ENCODE measurements at places on chromosomes 5 and 9. TPM values are rescaled to one million over a fixed set of nuclear protein-coding genes. Genes with fewer than 3 reads are reported as not detected.
A peak's percentile ranks its signal among the peaks of the same experiment; 100 is the strongest.

DNA sequence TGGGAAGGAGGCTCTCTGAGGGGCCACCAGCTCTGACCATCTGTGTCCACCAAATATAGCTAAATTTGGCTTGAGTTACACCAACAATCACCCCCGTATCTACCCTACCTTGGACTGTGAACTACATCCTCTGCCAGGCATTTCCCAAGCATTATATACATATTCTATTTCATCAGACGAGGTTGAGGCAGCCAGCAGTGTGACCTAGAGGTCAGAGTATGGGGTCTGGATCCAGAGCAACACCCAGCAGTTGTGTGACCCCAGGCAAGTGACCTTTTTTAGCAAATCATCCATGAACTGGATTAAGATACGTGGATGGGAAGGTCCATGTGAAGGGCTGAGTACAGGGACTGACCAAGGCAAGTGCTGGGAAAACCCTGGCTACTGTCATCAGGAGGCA is 180.6 kb downstream of the HSPA4 start:
- no peak for DNase-seq

DNA sequence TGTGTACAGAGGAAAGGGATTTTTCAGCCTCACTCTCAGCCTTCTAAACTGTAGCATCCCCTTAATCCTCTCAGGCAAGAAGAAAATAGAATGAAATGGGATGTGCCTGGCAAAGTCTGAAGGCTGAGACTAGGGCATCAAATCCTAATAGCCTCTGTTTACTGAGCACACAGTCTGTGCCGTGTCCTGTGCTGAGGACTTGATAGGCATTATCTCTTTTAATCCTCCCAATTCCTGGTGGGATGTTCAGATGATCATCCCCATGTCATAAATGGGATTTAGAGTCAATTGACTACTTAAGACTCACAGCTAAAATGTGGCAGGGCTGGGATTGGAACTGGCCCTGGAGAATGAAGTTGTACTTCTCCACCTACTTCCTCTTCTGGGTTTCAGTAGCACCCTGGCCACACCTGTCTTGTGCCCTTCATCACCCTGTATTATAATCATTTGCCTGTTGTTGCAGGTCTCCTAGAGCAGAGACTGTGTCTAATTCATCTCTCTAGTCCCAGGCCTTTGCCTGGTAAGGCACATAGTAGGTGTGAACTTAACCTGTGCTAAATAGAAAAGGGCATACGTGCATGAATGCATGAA is 81.0 kb downstream of the WWC1 start:
- no peak for DNase-seq

DNA sequence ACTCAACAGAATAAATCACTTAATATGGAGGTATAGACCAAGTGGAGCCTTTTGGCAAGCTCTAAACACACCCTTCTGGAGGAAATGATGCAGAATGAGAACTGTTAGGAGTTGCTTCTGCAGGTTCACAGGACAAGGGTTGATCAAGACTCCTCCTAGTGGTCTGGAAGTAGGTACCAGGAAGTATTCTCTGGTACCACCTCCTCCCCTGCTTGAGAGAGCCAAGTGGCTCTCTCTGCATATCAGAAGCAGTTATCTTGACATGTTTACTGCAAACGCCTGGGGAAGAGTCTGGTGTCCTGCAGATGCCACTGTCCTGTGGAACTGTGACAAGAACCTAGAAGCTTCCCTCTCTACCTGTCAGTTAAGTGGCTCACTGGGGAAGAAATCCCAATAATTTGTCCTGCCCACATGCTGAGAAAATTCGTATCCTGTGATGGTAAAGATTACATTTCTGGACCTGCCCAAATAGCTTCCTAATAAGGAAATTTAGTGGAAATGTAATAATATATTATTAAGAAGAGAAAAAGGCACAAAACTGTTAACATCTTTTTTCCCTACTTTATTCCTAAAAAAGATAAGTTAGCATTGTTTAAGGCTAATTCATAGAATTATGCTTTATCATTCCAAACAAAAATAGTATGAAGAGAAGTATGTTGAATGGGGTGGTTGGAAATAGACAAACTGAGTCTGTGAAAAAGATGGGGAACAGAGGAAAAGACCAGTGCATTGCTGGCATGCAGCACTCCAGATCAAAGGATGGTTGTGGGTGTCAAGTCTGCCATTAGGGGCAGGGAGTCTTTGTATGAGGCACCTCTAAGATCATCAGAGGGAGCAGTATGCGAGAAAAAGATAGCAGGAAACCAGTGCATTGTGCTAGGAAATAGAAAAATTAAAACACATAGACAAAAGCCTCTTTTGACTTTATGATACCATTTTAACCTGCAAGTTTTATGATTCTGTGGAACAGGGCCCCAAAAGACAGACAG is 118.8 kb downstream of the CDC42SE2 start:
- peak; percentile 45 for DNase-seq

GRCh38 chr5:39176759-39177630 is 42.4 kb downstream of the FYB1 start:
- DNase-seq = no peak

DNA sequence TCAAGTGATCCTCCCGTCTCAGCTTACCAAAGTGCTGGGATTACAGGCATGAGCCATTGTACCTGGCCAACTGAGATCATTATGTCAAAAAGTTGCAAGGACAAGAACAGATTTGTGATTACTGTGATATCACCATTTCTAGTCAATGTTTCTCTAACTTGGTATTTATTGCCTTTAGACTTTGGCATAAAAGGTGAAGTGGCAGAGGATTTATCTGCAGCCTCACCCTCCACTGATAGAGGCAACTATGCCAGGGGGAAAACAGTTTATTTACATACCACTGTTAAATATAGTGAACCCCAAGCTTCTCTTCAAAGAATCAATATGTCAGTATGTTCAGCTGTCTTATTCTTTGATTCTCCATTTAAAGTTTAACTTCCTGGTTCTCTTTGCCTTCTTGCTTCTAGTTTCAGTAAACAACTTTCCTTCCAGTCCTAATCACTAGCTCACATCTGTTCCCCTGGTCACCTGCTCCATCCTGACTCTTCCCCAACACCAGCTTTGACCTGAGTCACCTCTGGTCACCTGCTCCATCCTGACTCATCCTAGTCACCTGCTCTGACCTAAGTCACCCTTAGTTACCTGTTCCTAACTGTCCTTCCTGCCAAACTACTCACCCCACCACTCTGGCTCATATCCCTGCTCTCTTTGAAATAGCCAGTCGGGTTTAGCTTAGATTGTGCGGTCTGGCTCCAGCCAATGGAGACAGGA is 29.9 kb downstream of the SEMA6A start:
- no peak for DNase-seq

GRCh38 chr5:80411589-80412219 is 3.8 kb downstream of the ZFYVE16 start:
- DNase-seq = no peak

DNA sequence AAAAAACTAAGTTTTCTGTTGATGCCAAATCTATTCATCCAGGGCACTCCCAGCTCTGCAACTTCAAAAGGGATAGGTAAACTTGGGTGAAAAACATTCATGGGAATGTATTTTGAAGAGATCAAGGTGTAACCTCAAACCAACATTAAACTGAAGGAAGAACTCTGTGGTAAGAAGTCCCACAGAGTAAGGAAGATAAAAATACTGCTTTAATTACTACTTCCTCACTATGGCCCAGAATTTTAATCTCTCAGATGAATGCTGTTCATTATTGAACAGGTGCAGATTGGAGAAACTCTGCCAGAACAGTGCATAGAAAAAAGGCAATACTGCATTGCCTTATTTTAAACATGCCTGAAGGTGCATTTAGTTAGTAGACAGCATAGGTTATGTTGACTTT is 37.6 kb upstream of the ANXA1 start:
- DNase-seq = no peak

DNA sequence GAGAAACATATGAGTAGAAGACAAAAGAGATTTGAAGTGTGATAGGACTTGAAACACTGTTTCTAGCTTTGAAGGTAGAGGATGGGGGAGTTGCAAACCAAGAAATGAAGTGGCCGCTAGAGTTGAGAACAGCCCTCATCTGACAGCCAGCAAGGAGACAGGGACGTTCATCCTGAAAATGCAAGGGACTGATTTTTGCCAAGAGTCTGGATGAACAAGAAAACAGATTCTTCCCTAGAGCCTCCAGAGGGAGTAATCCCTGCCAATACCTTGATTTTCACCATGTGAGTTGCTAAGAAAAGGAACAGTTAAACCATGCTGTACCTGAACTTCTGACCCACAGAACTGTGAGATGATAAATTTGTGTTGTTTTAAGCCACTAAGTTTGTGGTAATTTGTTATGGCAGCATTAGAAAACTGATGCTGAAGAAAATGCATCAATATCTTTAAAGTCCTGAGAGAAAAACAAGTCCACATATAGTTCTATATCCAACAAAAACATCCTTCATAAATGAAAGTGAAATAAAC is 154.0 kb upstream of the ADAMTSL1 start:
- DNase-seq = peak; percentile 14

DNA sequence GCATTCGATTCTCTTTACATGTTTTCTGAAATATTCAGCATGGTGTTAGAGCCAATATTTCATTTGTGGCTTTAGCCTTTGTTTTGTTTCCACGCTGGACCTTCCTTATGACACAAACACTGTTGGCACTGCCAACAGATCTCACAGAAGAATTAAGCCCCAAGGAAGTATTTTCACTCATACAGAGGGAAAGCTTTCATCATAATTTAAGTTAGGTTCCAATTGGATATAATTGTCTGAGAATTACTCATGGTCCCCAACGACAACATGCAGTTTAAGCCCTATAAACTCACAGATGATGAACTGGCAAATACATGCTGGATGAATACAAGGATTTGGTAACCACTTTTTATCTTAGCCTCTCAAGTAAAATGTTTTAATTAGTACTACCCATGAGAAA is 259.5 kb downstream of the EBF1 start:
- DNase-seq = no peak

DNA sequence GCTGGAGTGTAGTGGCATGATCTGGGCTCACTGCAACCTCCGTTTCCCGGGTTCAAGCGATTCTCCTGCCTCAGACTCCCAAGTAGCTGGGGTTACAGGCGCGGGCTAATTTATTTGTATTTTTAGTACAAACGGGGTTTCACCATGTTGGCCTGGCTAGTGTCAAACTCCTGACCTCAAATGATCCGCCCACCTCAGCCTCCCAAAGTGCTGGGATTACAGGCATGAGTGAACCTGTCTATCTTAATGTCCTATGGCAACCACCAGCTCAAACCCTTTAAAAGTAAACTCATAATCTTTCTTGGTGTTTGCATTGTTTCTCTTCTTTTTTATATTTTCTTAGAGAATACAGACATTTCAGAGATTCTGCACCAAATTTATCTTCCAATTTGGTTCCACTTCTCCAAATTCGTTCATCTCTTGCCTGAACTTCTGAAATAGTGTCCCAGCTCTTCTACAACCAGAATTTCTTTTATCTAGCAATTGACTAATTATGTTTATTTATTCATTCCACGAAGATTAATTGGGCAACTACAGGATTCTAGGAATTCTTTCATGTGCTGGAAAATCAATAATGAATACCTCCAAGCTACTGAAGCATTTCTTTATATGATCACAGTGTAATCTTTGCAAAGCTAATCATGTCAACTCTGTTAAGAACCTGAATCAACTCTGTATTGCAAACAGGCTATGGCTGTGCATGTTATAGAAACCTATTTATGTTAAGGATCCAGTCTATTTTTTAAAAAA is 60.0 kb upstream of the TYRP1 start:
- DNase-seq = no peak

DNA sequence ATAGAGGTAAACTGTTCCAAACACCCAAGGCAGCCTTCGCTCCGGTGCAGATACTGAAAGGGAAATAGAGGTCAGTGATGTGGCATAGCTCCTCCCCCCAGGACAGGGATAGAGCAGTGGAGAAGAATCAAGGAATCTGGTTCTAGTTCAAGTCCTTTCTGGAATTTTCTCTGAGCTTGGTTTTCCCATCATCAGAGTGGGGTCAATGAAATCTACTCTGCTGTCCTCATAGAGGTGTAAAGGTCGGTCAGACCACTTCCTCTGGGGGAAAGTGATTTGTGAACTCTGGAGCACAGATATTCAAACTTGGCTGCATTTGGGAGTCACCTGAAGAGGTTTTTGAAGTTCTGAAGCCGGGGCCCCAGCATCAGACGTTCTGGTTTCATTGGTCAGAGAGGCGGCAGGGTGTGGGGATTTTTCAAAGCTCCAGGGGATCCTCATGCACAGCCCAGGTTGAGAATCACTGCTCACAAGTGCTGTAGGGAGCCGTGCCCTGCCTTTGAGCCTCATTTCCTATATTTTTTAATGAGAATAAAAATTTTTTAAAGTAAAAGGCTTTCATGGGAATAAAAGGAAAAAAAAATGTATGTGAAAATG is 105.7 kb upstream of the RAD23B start:
- DNase-seq = no peak

GRCh38 chr5:149367249-149367971 is 9.6 kb downstream of the PCYOX1L start:
- peak; percentile 71 for DNase-seq

DNA sequence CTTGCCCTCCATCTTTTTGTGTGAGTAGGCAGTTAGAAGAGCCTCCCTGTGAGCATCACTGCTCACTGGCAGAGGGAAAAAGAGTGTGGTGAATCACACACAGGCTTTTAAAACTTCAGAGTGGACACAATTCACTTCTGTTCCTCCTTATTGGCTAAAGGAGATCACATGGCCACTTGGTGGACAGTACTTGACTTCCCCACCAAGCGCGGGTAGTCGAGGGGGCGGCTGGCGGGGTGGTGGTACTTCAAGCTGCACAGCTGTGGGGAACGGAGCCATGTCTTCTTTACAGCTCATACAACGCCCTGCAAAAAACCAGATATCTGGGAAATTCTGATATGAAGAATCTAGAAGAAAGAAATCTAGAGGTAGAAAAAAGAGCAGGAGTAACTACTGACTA is 95.4 kb downstream of the PAM start:
- DNase-seq = no peak

GRCh38 chr9:117927354-117927753 is 223.2 kb downstream of the TLR4 start:
- no peak for DNase-seq

DNA sequence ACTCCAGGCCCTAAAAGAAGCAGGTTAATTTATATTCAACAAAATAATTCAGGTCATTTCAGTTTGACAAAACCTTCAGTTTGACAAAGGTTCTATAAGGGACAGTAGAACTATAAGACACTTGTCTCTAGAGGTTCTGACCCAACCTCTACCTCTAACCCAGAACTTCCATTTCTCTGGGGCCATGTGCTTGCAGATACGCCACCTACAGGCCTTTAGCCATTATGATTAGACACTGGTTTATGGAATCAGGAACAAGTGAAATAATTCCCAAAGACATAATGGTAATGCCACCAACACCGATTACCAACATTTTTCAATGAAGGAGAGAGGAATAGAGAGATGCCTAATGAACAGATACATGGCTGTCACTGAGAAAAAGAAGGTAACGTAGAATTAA is 733.9 kb downstream of the PRELID2 start:
- no peak for DNase-seq

DNA sequence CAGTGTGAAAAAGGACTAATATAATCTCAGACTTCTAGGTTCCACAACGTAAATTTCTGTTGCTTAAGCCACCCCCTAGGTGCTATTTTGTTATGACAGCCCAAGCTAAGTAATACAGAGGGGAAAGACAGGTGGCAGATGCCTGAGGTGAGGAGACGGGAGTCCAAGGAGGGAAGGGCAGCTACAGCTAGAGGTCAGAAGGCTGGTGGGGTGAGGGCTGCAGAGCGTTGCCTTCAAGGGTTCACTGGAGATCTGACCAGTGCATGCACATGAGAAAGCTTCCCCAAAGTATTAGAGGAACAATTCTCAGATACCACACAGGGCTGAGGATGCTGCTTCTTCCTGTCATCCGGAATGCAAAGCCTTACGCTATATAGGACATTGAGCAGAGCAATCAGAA is 104.7 kb upstream of the IRX4 start:
- no peak for DNase-seq

NEURL1B gene
- total RNA-seq = 6.1 TPM

SLC4A9 gene
- not detected for total RNA-seq

APBA1 gene
- 8.8 TPM for total RNA-seq

PHYKPL gene
- total RNA-seq = 44.8 TPM

All from fibroblast of lung (primary cell).